Activated CD4-positive, alpha-beta T cell treated with anti-CD3 and anti-CD28 coated beads, Interleukin-10, Interleukin-2, amounts not matched to agents 100 ng/mL and 50 ng/mL, durations not matched to agents 16 hours and 8 hours (primary cell): ENCODE measurements at places on chromosomes 5 and 9.
A peak's percentile ranks its signal among the peaks of the same experiment; 100 is the strongest.

DNA sequence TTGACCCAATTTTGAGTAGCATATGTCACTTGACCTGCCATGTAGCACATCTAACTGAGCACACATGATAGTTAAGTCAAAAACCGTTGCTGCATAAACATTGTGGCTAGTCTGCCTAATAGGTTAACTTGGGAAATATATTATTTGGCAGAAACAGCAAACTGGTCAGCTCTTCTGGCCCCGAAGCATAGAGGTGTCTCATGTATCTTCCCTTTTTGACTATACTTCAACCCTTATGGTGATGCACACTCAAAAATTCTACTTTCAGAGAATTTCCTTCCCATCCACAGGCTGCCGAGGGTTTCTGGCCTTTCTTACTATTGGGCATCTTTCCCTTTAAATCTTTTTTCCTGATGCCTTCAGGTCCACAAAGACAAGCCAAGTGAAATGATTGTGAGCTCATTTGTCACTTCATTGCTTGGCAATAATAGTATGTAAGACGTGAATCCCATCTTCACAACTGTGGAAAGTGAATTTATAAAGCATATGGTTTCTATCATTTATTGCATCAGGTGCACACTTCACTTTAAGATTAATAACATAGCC lies 41.2 kb downstream of the MOCS2 start:
- DNase-seq: no peak

GRCh38 chr5:119017994-119018393 lies 29.6 kb upstream of the DTWD2 start:
- no peak for DNase-seq

- no peak for DNase-seq
These were observed 51.0 kb downstream of the FER start for GRCh38 chr5:108798513-108799265.

DNA sequence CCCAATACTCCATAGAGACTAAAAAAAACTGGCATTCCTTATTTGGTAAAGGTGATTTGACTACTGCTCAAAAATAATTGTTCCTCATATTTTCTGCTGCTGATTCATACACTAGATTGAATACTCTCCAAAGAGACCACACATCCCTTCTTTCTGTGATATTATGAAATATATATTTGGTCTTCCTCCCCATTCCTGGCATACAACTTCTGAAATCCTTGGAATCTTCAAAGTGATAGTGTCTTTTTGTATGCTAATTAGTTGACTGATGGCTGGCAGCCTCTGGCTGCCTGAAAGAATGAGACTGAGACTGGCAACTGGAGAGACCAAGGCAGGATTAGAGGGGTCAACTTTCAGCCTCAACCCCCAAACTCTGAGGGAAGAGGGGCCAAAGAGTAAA lies 348.0 kb upstream of the RFX3 start:
- DNase-seq: no peak

DNA sequence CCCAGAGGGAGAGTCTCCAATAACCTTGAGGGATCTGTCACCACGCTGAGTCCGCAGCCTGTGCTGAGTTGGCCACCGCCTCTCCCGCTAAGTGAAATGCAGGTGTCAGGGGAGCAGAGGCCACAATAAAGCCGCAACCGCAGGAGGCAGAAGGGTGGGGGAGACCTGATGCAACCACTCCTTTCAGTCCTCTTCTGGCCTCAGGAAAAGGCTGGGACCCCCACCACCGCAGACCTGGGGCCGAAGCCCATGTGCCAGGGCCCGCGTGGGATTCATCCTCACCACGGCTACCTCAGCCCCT lies 576 bp downstream of the MAP1B start:
- peak; percentile 20 for DNase-seq

- DNase-seq: no peak
These were observed 13.1 kb downstream of the MSANTD3 start for GRCh38 chr9:100440071-100440470.

GRCh38 chr9:85224729-85225128 lies 517.0 kb downstream of the AGTPBP1 start:
- no peak for DNase-seq

DNA sequence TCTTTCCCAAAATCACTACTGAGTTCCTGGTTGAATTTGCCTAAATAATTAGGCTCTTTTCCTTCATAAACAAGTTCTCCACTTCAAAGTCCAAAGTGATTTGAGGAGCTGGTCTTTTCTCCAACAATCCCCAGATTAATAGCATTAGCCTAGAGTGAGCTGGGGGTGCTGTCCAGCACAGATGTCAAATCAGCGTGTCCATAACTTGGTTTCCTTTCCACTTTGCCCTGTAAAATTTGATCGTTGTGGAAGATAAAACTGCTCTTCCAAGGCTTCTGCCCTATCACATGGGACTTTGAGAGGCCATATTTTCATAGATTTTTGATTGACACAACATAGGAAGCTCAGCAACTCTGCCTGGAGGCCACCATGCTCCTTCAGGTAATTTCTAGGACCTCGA lies 134.7 kb upstream of the RORB start:
- DNase-seq: no peak

- no peak for DNase-seq
These were observed 12.5 kb downstream of the RAB24 start for GRCh38 chr5:177290816-177291596.

- peak; percentile 56 for DNase-seq
These were observed 5.4 kb downstream of the IPPK start for GRCh38 chr9:92664394-92665152.

GRCh38 chr9:87350915-87351314 lies 146.8 kb upstream of the DAPK1 start:
- DNase-seq: no peak

GRCh38 chr9:84617411-84618029 lies 52.0 kb upstream of the NTRK2 start:
- DNase-seq: no peak

- no peak for DNase-seq
These were observed 49.5 kb downstream of the C7 start for GRCh38 chr5:40958811-40959210.

- no peak for DNase-seq
These were observed 65.0 kb downstream of the MELK start for GRCh38 chr9:36637491-36638270.

- no peak for DNase-seq
These were observed 90.6 kb upstream of the OSMR start for GRCh38 chr5:38755181-38755580.

DNA sequence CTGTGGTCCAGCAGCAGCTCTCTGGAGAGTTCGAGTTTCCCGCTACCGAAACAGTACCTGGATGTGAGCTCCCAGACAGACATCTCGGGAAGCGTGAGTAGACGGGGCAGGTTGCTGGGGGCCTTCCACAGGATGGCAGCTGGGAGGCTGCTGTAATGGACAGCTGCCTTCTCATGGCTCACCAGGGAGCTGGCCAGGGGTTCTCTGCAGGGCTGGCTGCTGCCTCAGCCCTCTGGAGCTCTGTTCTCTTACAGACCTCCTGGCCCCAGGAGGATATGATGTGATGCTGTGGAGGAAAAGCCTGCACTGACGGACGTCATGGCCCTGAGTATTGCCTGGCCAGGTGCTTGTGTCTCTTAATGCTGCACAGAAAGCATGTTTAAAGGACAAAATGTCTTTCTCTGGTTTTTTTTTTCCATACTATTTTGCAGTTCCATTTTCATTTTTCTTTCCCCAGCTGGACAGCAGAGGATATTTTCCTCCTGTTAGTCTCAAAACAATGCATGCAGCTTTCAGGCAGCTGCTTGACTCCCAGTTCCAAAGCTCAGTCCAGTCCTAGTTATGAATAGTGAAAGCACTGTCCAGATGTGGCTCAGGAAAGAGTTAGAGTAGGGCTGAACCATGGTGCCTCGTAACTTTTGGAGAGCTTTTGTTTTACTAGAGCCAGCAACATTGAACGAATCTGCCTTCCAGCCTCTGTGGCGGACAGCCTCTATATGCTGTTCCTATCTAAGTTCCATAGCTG lies 77.5 kb upstream of the RARS1 start:
- no peak for DNase-seq

DNA sequence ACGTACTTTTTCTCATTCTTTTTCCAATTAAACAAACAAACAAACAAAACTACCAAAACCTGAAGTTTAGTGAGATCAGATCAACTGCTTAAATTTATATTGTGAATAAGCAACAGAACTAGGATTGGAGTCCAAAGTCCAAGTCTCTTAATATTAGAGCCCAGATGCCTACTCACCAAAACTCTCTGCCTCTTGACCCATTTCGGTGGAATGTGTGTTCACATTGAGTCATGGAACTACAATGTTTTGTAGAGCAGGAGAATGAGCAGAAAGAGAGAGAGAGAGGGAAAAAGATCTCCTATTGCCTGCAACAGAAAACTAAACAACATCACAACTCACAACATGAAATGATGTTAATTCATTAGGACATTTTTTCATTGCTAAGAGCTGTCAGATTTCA lies 751.1 kb downstream of the TLR4 start:
- DNase-seq: no peak

- peak; percentile 20 for DNase-seq
These were observed 50.3 kb upstream of the PSD2 start for GRCh38 chr5:139745132-139745799.

- DNase-seq: no peak
These were observed 1057.2 kb upstream of the CDH10 start for GRCh38 chr5:25701936-25702335.

DNA sequence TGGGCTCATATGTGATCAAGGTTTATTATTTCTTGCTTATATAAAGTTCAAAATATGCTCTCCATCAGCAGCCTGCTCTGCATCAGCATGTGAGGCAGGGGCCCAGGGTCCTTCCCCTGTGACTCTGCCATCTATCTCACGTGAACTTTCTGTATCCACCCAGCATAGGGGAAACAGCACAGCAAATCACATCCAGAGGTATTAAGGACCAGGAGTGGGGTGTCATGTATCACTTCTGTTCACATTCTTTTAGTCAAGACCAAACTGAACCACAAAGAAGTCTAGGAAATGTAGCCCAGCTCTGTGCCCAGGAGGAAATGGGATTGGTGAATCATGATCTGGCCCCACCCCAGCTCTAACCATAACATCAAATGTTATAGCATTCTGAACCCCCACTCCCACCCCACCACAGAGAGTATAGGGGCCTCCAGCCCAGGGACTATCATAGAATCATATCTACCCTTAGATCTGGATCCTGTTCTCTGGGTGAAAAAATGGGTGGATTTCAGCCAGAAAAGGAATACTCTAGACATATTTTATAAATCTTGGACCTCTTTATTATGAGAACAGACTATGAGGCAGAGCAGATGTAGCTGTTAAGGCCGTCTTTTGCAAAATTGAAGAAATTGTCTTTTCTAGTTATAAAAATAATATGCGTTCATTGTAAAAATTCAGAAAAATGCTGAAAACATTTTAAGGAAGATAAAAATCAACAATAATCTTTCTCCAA lies 473.7 kb downstream of the ARHGEF28 start:
- no peak for DNase-seq

DNA sequence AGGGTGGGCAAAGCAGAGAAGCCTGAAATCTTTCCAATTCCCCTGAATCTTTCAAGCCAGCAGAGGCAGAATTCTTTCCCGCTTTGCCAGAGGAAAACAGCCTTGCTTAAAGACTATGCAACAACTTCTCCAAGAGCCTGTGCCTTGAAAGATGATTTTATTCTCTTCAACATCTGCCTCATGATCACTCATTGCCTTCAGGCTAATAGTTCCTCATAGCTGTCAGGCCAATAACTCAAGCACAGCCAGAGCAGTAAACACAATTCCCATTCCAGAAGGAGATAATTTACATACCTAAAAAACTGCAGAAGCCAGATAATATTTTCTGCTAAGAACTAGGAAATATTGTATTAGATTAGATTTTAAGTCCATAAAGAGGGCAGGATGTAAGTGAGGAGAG lies 92.3 kb upstream of the PUM3 start:
- no peak for DNase-seq

DNA sequence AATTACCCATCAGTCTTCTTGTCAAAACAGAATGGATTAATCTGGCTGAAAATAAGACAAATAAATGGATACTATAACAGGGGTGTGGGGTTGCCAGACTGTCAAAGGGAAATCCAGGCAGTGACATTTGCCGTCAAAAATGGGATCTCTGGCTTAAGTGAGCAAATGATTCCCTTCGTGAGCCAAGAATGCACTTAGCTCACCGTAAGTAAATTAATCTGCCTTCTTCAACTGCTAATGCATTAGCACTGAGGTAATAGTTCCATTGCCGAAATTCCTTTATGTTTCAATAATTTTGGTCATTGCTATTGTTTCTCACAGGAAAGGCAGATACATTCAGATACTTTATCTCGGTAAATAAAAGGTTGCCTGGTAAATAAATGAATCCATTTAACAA lies 377.8 kb downstream of the KIAA0825 start:
- DNase-seq: no peak

DNA sequence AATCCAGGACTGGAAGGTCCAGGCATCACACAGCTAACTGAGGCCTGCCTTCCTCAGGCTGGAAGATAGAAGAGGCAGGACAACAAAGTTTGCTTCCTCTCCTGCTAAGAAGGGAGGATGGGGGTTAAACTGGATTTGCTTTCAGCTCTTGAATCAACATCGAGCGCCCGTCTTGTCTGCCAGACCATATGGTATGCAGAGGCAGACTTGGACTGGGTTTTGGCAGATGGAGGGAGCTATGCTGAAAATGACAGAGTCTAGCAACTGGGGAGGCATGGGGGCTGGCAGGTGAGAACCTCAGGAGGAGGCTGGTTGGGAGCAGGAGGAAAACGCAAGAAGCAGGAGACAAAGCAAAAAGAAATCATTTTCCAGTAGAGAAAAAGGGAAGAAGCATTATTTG lies 289.5 kb upstream of the IL12B start:
- no peak for DNase-seq

- no peak for DNase-seq
These were observed 17.8 kb downstream of the BRD3 start for GRCh38 chr9:134049772-134050588.

- peak; percentile 81 for DNase-seq
These were observed 53.8 kb downstream of the ARRDC3 start for GRCh38 chr5:91329283-91329682.
